ENCODE measurements at places on chromosomes 2 and 18. TPM values are rescaled to one million over a fixed set of nuclear protein-coding genes. Genes with fewer than 3 reads are reported as not detected.

GRCh38 chr18:3151399-3152264 is 68.1 kb downstream of the MYOM1 start:
- H3K4me1 ChIP-seq, result no peaks in the 10 kb centered on the region
- no peaks in the 10 kb centered on the region for H3K27me3 ChIP-seq

- no peak for DNase-seq
- no peak overlapping the region for H3K4me3 ChIP-seq
- peaks cover 21% of the 10 kb centered on the region for H3K4me1 ChIP-seq
- H3K27me3 ChIP-seq, result no peaks in the 10 kb centered on the region
These were observed 403.0 kb upstream of the ID2 start for GRCh38 chr2:8278709-8279354.

Gene GAREM1
- polyA plus RNA-seq, result 1.1 TPM

GRCh38 chr2:88698027-88698413 is 6.5 kb downstream of the RPIA start:
- no peak overlapping the region for H3K27ac ChIP-seq
- no peak overlapping the region for H3K4me3 ChIP-seq
- peaks cover 24% of the 10 kb centered on the region for H3K4me1 ChIP-seq

DNA sequence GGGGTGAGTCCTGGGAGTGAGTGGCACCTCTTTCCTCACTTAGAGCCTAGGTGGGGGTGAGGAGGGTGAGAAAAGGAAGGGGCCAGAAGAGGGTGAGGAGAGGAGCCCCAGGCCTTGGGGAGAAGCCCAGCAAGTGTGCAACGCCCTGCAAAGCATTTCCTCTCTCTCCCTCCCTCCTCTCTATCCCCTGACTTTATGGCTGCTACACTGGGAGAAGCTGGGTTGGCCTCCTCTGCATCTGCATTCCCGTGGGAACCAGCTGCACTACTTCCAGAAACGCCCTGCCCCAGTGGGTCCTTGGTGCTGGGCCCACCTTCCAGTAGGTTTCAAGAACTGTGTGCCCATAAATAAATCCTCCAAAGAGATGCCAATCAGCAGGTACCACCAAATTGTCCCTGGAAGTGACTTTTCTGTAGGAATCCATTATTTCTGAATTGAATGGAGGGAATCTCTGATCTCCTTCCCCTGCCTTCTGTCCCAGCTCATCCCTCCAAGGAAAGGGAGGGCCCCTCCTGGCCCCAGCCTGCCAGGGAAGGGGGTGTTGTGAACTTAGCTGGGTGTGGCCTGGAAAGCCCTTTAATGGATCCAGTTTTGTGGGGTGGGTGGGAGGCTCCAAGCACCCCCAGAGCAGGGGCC is 95.7 kb upstream of the BOD1L2 start:
- no peaks in the 10 kb centered on the region for H3K4me1 ChIP-seq
- H3K27me3 ChIP-seq, result no peaks in the 10 kb centered on the region
- no peak overlapping the region for H3K27ac ChIP-seq

GRCh38 chr2:184598316-184599053 is at the start of gene ZNF804A:
Gene ZNF804A, plus strand, starts transcription at chr2:184598529. Its CDS starts 431 bp downstream, at chr2:184598960.
- H3K4me3 ChIP-seq, result no peak within 1 kb of the TSS
- peaks cover 8% of the 10 kb centered on the region for H3K27me3 ChIP-seq
- no peak for DNase-seq
- no peaks in the 10 kb centered on the region for H3K36me3 ChIP-seq
- H3K27ac ChIP-seq, result no peak within 1 kb of the TSS

DNA sequence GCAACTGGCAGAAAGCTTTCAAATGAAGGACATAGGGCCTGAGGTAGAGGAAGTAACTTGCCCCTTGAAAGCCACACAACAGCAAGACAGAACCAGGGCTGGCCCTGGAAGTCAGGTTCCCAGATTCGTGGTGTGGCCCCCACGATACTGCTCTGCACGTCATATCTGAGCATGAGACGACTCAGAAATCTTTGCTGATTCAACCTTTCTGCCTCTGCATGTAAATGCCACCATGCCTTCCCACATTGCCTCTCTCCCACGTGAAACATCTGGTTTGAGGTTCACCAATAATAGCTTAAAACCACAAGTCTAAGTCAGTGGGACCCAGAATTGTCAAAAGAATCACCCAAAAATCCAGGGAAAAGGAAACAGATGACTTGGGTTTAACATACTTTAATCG is 214.0 kb upstream of the TRIB2 start:
- H3K4me3 ChIP-seq, result no peak overlapping the region
- no peaks in the 10 kb centered on the region for H3K36me3 ChIP-seq
- peak overlapping the region; percentile 56 for H3K27ac ChIP-seq
- DNase-seq, result peak; percentile 7
- H3K27me3 ChIP-seq, result no peaks in the 10 kb centered on the region

- H3K27me3 ChIP-seq, result no peaks in the 10 kb centered on the region
- H3K36me3 ChIP-seq, result no peaks in the 10 kb centered on the region
- no peak for DNase-seq
- H3K27ac ChIP-seq, result no peak overlapping the region
These were observed 214.4 kb downstream of the FHOD3 start for GRCh38 chr18:36511791-36512352.

Gene ALKAL2
- polyA plus RNA-seq, result not detected

DNA sequence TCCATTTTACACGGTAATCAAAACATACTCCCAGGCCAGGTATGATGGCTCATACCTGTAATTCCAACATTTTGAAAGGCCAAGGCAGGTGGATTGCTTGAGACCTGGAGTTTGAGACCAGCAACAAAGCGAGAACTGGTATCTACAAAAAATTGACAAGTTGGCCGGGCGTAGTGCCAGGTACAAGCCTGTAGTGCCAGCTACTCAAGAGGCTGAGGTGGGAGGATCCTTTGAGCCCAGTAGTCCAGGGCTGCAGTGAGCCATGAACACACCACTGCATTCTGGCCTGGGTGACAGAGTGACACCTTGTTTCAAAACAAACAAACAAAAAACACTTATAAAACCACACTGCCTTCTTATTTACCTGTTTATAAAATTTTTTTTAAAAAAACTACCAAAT is 80.8 kb downstream of the GAREM1 start:
- no peak for DNase-seq
- H3K36me3 ChIP-seq, result no peaks in the 10 kb centered on the region
- no peak overlapping the region for H3K27ac ChIP-seq
- no peaks in the 10 kb centered on the region for H3K4me1 ChIP-seq
- H3K4me3 ChIP-seq, result no peak overlapping the region

Gene CD8A
- polyA plus RNA-seq, result 1.1 TPM

Gene HOXD4
- polyA plus RNA-seq, result not detected

Gene C2orf80
- polyA plus RNA-seq, result not detected

Gene PAIP2B
- polyA plus RNA-seq, result 1.7 TPM

DNA sequence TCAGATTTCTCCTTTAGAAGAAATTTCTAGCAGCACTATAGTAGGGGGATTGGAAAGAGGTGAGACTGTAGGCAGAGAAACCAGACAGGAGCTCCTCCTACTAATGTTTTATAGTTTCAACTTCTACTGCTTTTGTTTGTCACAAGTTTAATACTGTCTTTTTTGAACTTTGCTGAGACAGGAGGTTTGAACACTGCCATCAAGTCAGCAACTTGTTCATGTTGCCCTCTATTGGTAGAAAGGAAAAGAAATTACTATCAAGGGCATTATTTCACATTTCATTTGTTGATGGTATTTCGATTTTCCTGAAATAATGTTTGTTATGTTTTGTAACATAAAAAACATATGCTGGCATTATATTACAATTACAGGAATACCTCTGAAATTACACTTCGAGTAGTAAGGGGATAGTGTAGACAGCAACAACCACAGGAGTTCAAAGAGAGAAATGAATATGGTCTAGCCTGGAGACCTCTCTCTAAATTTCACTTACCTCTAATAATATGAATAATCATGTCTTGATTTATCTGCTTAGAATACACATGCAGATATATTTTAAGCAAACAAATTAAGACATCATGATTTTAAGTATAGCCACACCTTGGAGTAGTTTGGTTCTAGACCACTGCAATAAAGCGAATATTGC is 12.4 kb upstream of the CCDC88A start:
- H3K4me1 ChIP-seq, result no peaks in the 10 kb centered on the region
- peak; percentile 36 for DNase-seq
- H3K27ac ChIP-seq, result no peak overlapping the region

Gene TTLL4
- 0.36 TPM for polyA plus RNA-seq
